ENCODE measurements at places on chromosomes 5 and 9.

- DNase-seq = no peak
These were observed 45.3 kb upstream of the SIL1 start for GRCh38 chr5:139243425-139243970.

DNA sequence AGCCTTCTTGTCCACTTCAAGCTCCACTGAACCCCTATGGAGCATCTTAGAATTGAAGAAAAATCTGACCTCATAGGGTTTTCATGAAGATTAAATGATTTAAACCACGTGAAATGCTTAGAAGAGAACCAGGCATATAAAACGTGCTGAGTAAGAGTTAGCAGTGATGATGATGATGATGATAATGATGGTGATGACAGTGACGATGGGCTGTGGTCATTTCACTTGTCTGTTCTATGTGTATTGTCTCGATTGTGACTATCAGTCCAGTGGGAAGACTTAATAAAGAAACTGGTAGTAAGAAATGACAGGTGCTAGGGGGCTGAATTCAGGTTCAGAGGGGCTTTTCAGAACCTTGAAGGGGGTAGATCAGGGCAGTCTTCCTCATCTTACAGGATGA, 45.1 kb upstream of the CDKN2AIPNL start:
- DNase-seq = no peak

DNA sequence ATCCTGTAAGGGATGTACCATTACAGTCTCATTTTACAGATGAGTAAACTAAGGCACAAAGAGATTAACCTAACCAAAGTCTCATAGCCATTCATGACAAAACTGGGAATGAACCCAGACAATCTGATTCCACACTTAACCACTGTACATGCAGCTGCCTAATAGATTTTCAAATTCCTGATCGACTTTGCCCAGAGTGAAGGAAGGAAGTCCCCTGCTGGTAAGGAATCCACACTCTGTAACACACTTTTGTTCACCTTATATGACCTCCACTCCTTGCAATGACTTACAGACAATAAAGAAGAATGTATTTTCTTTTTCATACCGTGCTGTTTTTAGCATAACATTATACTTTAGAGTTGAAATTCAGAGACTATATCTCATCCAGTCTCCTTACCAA, 31.3 kb upstream of the PLPP6 start:
- no peak for DNase-seq

GRCh38 chr5:135667204-135667603, 88.4 kb upstream of the CXCL14 start:
- no peak for DNase-seq

DNA sequence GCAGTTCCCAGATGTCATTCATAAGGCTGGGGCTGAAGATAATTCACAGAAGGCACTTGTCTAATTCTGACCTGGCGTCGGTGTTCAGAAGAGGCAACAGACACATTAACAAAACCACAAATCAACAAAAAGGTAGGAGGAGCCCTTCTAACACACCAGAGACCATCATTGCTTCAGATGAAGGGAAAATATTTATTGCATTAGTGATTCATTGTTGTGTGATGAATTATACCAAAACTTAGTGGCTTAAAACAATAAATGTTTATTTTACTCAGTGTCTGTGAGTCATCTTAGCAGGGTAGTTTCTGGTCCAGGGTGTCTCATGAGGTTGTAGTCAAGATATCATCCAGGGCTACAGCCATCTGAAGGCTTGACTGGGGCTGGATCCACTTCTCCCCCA, 91.3 kb upstream of the KIF2A start:
- no peak for DNase-seq

DNA sequence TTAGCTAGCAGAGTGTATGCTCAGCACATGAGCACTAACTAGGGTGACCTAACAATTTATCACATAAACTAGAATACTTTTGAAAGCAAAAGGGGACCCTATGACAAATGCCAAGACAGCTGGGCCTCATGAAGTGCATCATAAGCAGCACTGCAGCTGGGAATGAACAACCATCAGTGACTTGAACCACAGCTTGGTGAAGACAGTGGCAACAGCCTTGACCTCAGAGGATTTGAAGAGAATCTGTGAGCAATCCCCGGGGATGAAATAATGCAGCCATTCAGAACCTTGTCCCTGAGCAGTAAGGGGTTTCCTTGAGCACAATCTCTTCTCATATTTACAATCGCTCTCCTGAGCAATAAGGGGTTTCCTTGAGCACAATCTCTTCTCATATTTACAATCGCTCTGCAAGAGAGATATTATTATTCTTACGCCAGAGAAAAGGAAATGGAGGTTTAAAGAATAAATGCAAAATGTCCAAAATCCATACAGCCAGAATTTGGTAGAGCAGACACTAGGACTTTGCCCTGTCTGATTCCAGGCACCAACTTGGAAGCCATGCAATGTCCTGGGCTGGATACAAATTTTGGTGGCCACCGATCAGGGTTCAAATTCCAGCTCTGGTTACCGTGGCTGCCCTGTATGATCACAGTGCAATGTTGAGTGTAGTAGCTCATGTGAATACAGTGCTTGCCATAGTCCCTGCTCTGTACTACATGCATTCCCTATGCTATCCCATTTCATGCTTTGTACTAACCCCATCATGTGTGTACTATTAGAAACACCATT, 846 bp upstream of the NSG2 start:
- no peak for DNase-seq

GRCh38 chr5:3218916-3219650, 376.5 kb upstream of the IRX1 start:
- DNase-seq = no peak

- DNase-seq = no peak
These were observed 87.7 kb downstream of the NSUN2 start for GRCh38 chr5:6545036-6545693.

GRCh38 chr5:4722886-4723285, 417.2 kb upstream of the ADAMTS16 start:
- no peak for DNase-seq

DNA sequence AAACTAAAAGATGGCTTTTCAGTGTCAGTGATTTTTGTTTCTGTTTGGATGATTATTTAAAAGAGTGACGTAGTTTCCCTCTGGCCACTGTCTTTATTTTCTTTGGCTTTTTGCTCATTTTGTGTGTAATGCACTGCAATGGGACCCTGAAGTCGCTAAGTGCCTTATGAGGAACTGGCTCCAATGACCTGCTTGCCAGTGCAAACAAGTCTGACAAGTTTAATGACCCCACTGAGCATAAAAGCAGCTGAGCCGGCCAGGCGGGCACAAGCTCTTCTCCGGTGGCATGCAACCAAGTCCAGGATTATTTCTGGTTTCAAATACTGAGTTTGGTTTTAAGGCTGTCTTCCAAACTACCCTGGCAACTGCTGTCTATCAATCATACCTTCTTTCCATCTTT, 15.6 kb upstream of the GNA14 start:
- DNase-seq = no peak

- DNase-seq = no peak
These were observed 241.8 kb upstream of the MSX2 start for GRCh38 chr5:174482607-174483024.

DNA sequence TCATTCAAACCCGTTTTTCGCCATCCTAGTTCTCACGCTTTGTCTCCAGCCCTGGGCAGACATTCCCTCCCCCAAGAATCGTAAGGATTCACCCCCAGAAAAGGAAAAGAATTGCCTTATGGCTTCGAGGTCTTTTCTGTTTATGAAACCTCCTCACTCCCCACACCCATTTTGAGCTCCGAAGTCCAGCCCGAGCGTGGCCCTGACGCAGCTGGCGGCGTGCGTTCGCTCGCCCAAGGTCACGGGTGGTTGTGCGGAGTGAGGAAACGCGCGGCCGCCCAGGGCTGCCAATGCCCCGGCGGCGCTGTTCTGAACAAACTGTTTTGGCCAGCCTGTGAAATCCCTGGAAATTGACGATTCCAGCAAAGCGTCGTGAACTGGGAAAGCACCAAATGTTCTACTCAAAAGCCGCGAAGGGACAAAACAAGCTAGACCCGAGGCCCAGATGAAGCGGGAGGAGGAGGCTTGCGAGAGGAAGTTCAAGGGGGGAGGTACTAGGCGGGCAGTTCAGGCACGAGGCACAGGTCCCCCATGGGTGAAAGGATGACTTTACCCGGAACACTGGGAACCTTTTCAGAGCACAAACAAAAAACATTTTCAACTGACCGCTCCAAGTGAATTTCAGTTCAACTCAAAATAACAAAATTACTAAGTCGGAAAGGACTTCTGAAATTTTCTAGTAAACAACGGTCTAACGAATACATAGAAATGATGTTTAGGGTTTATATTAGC, 683 bp upstream of the ZFAND5 start:
- DNase-seq = no peak

- no peak for DNase-seq
These were observed 95.7 kb downstream of the ENC1 start for GRCh38 chr5:74544811-74545210.

DNA sequence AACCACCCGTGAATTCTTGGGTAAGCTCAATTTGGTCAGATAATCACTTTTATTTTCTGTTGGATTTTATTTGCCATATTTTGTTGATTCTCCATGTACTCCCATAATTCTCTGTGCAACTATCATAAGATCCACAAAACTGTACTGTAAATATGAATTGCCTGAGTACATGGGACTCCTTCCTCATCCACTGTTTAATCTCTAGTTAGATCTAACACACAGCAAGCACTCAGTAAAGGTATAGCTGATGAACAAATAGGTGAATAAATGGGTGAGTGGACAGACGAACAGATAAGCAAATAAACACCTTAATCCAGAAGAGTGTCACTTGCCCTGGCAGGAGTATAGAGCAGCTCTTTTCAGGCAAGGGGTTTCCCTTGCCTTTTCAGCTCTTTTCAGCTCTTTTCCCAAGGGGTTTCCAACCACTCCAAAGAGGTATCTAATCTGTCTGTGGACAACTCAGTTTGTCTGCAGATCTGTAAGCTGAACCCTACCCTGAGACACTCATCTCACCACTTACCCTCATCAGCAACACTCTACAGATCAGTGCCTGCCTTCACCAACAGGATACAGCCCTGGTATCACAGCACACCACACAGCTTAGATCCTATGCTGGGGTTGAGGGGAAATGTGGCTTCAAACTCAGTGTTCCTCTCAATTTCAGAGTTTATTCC, 51.2 kb downstream of the SIL1 start:
- no peak for DNase-seq

DNA sequence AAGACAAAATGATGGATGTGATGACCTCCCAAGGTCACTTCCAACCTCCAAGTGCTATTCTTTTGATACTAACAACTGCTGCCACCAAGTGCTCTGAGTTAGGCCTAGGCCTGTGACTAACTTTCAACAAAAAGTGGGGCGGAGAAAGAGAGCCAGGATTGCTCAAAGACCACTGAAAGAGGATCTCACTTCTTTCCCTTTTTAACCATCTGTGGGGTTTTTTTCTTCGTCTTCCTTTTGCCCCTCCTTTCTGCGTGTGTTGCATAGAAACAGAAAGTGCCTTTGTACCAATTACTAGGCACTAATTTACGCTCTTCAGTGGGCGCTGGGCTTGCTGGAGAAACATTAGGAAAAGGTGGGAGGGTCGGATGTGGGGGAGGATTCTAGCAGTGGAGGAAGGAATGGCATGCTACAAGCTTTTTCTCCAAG, 8.0 kb downstream of the KLF9 start:
- no peak for DNase-seq

- no peak for DNase-seq
These were observed 357.6 kb downstream of the RAB3C start for GRCh38 chr5:58940446-58940845.

DNA sequence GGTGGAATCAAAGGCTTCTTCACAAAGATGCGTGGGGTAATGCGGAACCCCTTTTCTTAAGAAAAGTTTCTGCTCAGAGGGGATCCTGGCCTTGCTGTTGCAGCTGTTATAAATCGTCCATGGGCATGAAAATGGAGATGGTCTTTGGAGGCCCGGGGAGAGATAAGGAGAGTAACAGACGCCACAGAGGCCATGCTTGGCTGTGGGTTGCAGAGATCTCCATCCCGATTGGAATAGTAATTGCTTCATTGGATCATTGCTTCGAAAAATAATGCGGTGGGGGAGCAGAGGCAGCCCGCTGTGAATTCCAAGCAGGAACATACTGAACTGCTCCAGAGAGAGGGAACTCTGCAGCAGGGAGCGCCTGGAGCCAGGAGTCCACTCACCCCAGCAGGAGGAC, 55.5 kb downstream of the C5orf15 start:
- DNase-seq = no peak

- no peak for DNase-seq
These were observed 274.4 kb downstream of the EFNA5 start for GRCh38 chr5:107396351-107396690.

DNA sequence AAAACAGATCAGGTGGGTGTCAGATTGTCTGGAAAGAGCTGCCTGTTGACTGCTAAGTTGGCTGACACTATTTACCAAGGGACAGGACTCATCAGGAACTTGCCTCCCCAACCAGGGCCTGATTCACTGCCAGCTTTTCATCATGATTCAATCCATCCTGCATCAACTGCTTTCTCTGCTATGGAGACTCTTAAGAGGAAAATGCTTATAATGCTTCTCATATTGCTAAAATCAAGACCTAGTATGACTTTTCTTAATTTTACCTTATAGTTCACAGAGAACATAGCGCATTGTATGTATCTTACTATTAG, 21.3 kb downstream of the HTR4 start:
- DNase-seq = no peak

- no peak for DNase-seq
These were observed 465.0 kb downstream of the MTRR start for GRCh38 chr5:8333977-8334376.

DNA sequence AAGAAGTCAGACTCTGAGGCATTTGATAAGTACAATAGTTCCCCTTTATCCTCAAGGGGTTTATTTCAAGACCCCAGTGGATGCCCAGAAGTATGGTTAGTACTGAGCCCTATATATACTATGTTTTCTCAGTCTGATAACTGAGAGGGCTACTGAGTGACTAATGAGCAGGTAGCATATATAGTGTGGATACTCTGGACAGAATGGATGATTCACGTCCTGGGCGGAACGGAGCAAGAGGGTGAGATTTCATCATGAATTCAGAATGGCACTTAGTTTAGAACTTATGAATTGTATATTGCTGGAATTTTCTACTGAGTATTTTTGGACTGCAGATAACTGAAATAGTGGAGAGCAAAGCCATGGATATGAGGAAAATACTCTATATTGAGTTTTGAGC, 457.6 kb downstream of the PLK2 start:
- DNase-seq = no peak

- no peak for DNase-seq
These were observed 64.0 kb downstream of the RNF130 start for GRCh38 chr5:180007582-180007981.

GRCh38 chr5:127079994-127080491, 6.7 kb upstream of the C5orf63 start:
- DNase-seq = no peak

DNA sequence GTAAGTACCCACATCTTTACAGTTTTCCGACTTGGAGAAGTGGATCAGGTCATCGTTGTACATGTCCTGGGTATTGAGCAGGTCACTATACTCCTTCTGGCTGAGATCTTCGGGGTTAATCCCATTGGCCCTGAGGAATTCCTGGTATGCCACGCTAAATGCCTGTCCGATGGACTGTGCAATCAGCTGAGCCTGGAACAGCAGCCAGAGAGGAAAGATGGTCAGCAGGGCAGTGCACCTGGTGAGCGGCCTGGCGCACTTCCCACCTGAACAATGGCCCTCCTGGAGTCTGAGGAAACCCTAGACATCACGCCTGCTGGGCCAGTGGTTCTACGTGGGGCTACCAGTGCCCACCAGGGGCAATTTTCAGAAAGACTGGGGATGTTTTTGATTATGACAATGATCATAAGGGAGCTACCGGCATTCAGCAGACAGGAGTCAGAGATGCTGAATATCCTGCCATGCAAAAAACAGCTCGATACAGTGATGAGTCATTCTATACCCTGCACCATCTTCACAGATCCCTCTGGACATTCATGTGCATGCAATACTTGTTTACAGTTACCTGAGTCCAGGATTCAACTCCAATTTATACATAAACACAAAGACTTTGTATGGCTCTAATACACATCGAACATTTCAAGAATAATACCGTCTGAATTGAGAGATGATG, 127.2 kb downstream of the ENTREP1 start:
- no peak for DNase-seq

Data from T1000 (cell line).